ENCODE measurements at places on chromosomes 11 and 22. TPM values are rescaled to one million over a fixed set of nuclear protein-coding genes. Genes with fewer than 3 reads are reported as not detected.

- peak; percentile 50 for DNase-seq
Measured at GRCh38 chr22:49006207-49007012, 821.3 kb downstream of the BRD1 start.

RPS25 gene
- 1,264 TPM for total RNA-seq

GRCh38 chr11:62882788-62883501 is 2.2 kb downstream of the SLC3A2 start:
- no peak for DNase-seq

IFITM10 gene
- 41.6 TPM for total RNA-seq

- no peak for DNase-seq
Measured at GRCh38 chr11:14042686-14043465, 80.4 kb downstream of the SPON1 start.

DNA sequence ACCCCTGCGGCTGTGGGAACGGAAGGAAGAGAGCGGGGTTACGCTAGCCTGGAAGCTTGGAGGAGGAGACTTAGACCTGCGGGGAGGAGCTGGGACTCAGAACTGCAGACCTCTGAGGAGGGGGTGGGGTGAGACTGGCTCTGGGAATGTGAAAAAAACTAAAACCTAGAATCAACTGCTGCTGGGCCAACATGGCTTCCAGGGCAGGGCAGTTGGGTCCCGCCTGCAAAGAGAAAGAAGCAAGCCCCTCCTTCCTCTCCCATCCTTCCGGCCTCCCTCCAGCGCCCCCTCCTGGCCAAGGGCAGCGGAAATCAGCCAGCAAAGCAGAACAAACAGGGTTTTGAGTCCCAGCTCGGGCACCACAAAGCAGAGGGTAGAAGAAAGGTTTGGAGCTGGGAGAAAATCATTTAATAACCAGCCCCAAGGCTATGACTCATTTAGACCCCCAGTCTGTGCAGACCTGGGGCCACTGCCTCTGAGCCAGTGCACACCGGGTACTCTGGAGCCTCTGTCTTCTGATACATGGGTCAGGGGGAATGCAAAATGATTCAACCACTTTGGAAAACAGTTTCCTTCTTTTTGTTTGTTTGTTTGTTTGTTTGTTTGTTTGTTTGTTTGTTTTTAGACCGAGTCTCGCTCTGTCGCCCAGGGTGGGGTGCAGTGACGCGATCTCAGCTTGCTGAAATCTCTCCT is 7.3 kb upstream of the NCF4 start:
- peak; percentile 96 for DNase-seq

DNA sequence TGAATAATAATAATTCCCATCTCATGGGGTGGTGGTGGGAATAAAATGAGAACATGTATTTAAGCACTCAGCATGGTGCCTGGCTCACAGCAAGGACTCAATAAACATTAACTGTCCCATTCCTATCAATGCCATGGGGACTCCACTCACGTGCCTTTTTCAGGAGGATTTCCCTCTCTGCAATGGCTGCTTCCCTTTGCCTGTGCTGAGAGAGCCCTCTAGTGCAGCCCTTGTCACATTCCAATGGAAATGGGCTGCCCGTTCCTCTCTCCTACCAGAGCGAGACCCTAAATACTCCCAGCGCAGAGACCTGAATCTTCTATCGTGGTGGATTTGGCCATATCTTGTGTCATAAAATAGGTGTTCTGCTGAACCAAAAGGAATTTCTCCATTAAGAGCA is 621.5 kb upstream of the B3GAT1 start:
- no peak for DNase-seq

- DNase-seq: no peak
Measured at GRCh38 chr11:64005691-64006090, 19.5 kb downstream of the OTUB1 start.

ACR gene
- 2.2 TPM for total RNA-seq

DNA sequence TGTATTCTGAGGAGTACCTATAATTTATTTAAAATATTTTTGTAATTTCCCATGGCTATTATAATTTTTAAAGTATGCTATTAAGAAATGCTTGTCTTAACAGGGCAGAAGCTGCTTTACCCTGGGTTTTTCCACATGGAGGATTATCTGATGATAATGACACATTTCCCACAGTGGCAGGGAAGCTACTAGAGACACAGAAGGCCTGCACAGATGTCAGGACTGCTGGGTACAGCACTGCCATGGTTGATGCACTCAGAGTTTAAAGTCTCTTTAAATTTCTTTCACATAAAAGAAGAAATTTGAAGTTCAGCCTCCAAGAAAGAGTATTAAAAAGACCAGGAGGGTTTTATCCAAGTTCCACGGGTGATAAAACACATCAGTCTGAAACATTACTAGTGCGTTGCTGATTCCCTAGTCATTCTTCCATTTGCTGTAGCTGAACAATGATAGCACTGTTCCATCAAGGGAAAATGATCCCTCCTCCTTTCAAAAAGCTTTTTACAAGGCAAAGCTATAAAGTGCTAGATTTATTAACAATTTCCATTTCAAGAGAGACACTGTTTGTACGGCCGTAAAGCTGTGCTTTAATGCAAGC is 363.0 kb downstream of the CNTN5 start:
- DNase-seq: no peak

ACRV1 gene
- not detected for total RNA-seq

NAALAD2 gene
- total RNA-seq: 4.9 TPM

DNA sequence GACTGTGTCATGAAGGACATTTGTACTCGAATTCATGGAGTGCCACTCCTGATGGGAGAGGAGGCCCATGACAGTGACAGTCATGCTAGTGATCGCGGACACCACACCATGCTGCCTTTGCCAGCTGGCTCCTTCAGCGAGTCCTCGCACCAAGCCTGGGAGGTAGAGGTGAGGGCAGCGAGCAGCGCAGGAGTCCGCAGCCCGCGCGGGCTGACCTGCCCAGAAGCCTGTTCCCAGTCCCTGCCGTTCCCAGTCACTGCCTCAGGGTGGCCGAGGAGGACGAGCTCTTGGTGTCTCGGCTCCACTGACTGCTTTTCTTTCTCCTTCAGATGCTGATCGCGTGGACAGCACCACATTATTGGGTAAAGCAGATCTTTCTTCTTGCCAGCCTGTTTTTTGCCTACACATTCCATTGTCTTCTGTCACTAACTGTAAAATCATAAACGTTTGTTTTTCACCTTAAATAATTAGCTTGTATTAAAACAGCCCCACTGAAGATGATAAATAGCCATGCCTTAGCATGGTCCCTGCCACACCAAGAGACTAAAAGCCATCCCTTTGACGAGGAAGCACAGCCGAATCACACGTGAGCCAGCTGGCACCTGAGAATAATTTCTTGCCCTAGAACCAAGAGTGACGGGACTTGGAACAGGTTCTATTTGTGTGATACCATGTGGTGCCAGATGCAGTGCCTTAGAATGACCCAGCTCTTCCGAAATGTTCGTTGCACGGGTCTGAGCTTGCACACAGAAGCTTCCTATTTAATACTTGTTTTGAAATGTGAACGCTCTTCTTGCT is 25.5 kb downstream of the FAM118A start:
- DNase-seq: no peak

DRICH1 gene
- total RNA-seq: 2.5 TPM

OR5T1 gene
- not detected for total RNA-seq

DNA sequence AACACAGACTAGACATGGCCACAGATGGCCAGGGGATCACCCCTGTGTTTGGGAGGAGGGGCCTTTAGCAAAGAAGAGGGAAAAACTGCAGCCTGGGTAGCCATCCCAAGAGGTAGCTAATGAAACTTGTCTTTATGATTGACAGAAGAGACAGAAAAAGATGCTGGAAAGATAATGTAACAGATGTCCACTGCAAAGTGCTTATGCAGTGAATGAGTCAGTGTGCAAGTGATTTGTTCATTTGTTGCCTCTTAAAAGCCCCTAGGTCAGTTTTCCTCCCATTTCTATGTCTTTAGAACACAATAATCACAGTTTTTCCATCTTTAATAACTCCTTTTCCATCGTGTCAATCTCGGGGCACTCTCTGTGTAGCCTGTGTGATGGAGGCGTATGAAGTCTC is 57.2 kb downstream of the INSC start:
- no peak for DNase-seq

DNA sequence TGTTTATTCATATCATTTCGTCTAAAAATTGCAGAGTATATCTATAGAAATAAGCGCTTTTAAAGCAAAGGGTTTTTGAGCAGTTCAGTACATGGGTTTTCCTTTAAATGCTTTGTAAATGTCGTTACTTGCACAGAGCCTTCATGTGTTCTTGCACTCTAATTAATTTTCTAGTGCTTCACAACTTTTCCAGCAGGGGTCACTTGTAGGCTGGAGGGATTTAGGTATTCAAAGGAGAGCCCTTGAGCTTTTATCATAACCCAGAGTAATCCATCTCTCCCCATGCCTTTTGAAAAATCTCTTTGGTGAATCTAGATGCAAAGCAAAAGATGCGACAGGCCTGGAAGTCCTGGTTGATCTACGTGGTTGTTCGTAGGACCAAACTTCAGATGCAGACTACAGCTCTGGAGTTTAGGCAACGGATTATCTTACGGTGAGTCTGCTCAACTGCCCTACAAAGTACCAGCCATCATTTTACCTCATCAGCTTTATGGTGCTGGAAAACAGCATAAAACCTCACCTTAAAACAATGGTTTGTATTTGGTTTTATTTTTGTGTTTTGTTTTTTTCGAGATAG is 60.4 kb downstream of the SFI1 start:
- DNase-seq: no peak

PANX3 gene
- not detected for total RNA-seq

- peak; percentile 79 for DNase-seq
Measured at GRCh38 chr11:86800076-86800959, at the start of gene PRSS23. Gene PRSS23, plus strand, starts transcription at chr11:86800542. Its CDS starts 7,102 bp downstream, at chr11:86807644.

DNA sequence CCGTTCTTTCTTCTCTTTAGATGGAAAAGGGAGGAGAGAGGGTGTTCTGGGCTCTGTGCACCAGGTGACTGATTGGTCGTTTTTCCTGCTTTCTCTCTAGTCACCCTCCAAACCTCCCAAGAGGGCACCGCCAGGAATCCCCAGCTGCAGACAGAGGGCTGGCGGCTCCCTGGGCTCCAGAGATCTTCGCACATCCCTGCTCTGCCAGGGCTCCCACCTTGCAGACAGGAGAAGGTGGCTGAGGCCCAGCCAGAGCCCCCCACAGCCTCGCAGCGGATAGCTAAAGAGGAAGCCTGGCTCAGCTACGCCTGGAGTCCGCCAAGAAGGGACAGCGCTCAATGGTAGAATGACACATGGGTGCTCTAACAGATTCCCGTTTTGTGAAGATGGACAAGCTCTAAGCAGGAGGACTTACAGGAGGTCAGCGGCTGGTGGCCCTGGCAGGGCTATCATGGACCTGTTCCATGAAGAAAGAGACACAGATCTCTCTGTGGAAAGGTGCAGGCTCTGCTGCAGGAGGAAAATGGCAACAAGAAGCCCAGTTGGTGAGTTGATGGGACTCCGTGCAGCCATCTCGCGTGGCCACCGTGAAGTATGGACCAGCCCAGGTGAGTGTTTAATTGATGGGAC is 976.9 kb downstream of the BRD1 start:
- peak; percentile 60 for DNase-seq

DNA sequence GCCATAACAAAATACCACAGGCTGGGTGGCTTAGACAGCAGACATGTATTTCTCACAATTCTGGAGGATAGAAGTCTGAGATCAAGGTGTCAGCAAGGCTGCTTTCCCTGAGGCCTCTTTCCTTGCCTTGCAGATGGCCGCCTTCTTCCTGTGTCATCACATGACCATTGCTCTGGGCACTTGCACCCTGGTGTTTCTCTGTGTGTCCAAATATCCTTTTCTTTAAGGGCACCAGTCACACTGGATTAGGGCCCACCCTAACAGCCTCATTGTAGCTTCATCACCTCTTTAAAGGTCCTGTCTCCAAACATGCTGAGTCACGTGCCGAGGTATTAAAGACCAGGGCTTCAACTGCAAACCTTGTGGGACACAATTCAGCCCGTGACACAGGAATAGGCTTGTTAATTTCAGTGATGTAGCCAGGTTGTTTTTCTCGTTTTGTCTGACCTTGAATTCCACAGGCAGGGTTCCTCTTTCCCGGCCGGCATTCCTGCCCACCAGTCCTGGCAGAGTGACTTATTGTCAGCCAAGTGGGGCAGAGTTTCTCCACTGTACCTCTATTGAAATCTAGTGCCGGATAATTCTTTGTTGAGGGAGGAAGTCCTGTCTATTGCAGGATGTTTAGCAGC is 100.1 kb downstream of the KCNQ1OT1 start:
- DNase-seq: no peak

DNA sequence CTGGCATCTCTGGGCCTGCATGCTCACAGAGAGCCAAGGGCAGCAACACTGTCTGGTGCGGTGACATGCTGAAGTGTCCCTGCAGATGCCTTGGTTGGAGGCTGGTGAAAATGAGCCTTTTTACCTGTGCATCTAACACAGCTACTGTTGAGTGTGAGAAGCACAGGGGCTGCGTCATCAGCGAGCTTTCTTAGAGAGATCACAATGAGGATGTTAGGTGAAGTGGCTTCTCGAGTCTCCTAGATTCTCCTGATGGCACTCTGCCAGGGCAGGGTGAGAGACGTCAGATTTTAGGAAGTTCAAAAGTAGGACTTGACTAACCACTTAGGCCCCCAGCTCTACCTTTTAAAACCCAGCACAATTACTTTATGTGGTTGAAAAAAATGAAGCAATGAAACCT is 3.6 kb upstream of the SLC15A3 start:
- DNase-seq: peak; percentile 70

SLC22A8 gene
- total RNA-seq: not detected

GRCh38 chr22:22692707-22693530 is 48.5 kb downstream of the GGTLC2 start:
- DNase-seq: peak; percentile 89

OR10A4 gene
- not detected for total RNA-seq

- peak; percentile 95 for DNase-seq
Measured at GRCh38 chr11:66568124-66568916, at the start of gene CTSF. Gene CTSF, minus strand, starts transcription at chr11:66568606. Its CDS starts 120 bp downstream, at chr11:66568486.

GRCh38 chr22:41094041-41094593 is 1.7 kb downstream of the EP300 start:
- no peak for DNase-seq

DNA sequence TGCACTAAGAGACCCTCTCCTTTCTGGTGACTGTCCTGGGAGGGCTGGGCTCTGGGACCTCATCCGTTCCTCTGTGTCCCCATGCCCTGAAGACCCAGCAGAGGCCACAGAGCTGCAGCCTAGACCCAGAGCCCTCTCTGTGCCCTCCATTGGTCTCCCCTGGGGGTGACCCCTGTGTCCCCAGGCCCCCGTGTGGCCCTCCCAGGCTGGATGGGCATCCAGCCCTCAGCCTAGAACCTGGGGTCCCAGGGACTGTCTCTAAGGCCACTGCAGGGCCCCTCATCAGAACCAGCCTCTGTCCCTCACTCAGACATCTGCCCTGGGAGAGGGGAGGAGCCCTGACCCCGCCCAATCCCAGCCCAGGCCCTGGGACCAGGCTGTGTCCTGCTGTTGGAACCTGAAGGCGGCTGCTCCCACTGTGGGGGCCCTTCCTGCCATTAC is 5.7 kb downstream of the IGLL1 start:
- peak; percentile 52 for DNase-seq

DNA sequence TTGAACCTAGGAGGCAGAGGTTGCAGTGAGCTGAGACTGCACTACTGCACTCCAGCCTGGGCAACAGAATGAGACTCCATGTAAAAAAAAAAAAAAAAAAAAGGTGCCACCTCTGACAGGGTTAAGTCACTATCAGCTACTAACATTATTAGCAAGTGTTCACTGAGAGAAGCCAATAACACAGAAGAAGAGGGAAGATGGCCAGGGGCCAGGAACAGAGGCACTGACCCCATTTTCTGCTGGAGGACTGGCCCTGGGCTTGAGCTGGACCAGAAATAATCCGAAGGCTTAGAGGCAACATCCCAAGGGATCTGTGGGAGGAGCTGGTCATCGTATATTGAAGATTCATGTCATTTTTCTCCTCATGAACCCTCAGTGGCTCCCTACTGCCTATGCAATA is 5.0 kb downstream of the SLC5A1 start:
- DNase-seq: no peak
